ENCODE measurements at places on chromosomes 2 and 18.

DNA sequence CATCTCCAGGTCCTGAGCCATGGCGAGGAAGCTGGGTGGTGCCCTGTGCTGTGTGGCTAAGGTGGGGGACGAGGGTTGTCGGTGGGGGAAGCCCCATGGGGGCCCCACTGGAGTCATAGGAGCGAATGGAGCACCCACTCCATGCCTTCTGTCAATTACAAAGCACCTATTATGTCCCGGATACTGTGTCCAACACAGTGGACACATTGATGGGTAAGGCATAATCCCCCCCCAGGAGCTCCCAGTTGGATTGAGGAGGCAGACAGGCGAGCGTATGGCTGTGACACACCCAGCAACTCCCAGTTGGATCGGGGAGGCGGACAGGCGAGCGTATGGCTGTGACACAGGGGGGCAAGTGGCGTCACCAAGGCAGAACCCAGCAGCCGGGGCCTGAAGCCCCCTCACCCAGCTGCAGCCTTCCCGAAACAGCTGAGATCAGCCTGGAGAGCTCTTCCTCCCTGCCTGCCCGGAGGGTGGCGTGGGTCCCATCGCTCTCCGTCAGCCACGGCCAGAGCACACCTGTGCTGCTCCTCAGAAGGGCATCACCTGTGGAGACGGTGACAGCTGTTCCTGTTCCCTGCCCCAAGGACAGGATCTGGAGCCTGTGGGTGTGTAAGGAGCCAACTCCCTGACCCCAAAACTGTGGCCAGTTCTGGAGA, 69.6 kb downstream of the HPCAL1 start:
- no peak for DNase-seq

- no peak for DNase-seq
Measured at GRCh38 chr18:29250259-29250658, 1073.3 kb upstream of the CDH2 start.

DNA sequence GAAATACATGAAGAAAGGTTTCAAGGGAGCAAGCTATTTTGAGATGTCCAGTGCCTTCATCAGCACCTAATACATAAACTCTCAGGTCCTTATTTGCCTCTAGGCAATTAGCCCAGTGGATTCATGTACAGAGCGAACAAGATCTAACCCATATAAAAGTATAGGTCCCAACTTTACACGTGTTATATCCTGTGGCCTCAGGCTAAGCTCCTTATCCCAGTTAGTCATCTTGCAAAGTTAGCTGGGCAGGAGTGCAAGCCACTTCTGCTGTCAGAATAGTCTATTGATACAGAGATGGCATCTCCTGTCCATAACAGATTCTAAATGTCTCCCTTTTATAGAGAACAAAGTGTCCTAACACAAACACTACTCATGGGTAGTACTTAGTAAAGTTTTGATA, 203.9 kb upstream of the PIK3C3 start:
- DNase-seq: no peak

- no peak for DNase-seq
Measured at GRCh38 chr2:151843691-151844061, 15.5 kb upstream of the ARL5A start.

GRCh38 chr18:31490387-31490786, 7.6 kb upstream of the DSG2 start:
- no peak for DNase-seq

- DNase-seq: no peak
Measured at GRCh38 chr2:233064530-233065199, 4.5 kb downstream of the INPP5D start.

DNA sequence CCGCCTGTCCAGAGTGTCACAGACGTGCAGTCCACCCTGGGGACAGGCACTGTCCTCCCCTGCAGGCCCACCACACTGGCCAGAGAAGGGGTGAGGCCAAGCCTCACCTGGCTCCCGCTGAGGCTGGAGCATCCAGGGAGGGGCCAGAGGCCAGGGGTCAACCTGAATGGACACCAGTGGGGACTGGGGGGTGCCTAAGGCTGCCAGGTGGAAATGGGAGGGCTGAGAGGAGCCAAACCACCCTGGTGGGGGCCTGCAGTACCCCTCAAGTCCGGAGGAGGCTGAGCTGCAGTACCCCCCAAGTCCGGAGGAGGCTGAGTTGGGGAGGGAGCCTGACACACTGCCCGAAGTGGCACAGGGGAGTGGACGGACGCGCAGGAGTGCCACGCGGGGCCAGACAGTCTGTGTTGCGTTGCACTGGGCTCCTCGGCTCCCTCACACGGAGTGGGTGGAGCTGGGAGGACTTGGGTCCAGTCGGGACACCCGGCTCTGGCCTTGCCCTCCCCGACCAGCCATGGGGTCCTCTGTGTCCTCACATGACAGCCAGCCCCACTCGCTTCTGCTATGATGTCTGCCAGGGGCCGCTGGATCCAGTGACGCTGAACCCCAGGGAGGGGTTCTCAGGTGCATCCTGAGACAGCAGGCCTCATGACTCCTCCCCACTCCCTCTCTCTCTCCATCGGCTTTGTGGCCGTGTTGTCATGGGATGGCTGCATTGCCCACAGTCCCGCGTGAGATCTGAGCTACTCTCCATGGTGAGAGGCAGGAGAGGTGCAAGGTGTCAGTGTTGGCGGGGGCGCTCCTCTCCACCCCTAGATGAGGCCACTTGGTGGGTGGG, 22.3 kb upstream of the GPC1 start:
- no peak for DNase-seq

DNA sequence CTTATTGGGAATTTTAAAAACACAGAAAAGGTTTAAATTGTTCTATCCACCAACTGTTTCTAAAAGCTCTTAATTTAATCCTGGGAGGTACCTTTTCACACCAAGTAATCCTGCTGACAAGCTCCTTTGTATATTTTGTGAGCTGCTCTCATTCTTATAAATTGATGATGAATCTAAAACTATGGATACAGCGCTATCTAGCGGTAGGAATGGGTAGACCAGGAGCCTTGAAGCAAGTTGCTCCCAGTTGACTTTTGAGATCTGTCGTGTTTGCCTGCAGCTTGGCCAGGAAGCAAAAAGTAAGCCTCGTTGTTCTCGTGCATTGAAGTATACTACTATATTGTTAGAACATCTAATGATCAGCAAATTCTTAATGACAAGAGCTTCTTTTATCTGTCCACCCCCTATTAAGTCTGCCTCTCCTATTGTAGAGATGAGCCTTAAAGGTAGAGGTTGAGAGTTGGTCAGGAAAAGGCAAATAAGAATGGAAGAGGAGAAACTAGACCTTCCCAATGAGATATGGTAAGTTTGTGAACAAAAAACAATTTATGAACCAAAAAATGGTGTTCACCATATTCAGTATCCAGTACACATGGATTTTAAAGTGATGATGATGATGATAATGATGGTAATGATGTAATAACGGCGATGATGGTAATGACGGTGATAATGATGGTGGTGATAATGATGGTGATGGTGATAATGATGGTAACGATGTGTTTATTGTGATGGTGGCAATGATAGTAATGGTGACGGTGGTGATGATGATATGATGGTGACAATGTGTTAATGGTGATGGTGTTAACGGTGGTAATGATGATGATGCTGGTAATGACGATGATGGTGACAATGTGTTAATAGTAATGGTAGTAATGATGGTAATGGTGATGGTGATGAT, 212.1 kb upstream of the NCKAP5 start:
- DNase-seq: peak; percentile 74

GRCh38 chr18:24546307-24546706, 85.9 kb downstream of the HRH4 start:
- DNase-seq: no peak

- DNase-seq: peak; percentile 41
Measured at GRCh38 chr18:42174909-42175308, 219.9 kb downstream of the PIK3C3 start.

GRCh38 chr2:160557903-160558302, 64.3 kb upstream of the RBMS1 start:
- no peak for DNase-seq

DNA sequence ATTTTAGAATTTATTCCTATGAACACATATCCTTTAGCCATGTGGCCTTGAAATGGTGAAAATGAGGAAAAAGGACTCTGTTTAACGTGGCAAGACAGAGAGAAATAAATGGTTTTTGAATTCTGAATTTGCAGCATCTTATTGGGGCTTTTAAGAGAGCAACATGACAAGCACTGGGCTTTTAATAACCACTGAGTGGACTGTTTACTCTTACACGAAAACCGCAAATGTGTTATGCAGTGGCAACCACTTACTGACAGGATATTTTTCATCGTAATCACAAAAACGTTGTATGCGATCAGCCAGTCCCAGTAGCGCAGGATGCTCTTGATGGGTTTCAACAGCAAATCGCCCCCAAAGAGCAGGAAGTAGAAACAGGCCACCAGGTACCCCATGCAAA, 226.6 kb downstream of the NAPG start:
- no peak for DNase-seq

GRCh38 chr2:234980451-234981187, 28.8 kb downstream of the SH3BP4 start:
- DNase-seq: no peak

- DNase-seq: no peak
Measured at GRCh38 chr2:233456111-233456510, 101.8 kb downstream of the DGKD start.

DNA sequence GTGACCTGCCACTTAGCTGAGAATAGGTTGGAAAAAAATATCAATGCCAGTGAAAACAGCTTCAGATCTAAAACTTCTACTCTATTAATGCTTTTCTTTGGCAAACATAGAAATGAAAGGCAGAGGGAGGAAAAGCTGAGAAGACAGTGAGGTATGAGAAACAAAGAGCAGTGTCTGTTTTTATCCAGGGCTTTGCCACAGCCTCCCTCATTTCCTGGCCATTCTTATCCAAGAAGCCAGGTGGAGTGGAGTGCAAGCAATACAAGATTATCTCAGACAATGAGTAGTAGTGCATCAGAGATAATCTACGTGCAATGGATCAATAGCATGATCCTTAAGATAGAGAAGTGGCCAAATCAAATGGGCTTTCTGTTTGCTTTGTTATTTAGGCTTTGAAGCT, 808.7 kb upstream of the PIK3C3 start:
- DNase-seq: no peak

DNA sequence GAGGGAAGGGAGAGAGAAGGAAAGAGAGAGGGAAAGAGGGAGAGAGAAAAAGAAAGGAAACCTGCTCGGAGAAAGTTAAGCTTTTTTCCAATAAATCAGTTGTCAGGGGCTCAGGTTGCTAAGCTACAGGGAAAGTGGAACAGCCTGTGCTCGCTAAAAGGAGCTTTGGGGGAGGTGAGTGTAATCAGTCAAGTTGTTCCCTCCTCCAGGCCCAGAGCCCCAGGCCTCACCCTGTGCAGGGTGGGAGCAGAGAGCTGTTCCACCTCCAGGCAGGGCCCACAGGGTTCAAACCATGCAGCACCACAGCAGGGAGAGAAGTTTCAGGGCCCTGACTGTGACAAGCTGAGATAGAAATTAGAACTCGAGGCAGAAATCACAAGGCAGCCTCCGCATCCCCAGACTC, 56.4 kb upstream of the PPP1CB start:
- DNase-seq: peak; percentile 74

DNA sequence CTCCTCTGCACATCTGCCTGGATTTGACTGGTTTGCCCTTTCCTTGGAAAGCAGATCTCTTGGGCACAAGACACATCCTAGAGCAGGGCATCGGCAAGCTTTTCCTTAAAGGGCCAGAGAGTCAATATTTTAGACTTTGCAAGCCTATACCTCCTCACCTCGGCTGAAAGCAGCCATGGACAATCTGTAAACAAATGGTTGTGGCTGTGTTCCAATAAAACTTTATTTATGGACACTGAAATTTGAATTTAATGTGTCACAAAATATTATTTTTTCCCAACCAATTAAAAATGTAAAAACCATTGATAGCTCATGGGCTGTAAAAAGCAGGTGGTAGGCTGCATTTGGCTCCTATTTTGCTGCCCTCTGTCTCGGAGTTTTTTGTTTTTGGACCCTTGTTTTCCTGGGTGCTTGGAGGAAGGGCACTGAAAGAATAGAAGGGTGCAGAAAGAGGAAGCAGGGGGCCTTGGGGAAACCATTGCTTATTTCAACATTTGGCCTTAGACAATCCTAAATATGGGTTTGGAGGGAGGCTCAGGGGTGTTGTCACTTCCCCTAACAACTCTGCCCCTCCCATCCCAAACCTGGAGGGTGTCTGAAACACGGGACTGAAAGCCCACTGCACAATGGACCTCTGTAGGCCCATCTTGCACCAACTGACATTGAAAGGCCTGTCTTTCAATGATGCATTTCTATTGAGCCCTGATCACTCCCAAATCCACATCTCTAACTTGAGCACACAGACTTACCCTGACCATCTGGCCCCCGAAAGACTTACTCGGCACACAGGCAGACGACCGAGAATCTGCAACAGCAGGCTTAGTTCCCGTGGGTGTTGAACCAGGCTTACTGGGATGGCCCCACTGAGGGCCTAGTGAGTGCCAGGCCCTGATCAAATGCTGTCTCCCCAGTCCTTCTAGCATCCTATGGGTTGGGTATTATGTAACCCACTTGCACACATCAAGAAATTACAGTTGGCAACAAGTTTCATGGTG, 7.1 kb upstream of the ZFP36L2 start:
- no peak for DNase-seq

GRCh38 chr2:119775102-119775501, 15.4 kb downstream of the PTPN4 start:
- DNase-seq: no peak

GRCh38 chr2:41932241-41933045, 115.4 kb upstream of the PKDCC start:
- no peak for DNase-seq

DNA sequence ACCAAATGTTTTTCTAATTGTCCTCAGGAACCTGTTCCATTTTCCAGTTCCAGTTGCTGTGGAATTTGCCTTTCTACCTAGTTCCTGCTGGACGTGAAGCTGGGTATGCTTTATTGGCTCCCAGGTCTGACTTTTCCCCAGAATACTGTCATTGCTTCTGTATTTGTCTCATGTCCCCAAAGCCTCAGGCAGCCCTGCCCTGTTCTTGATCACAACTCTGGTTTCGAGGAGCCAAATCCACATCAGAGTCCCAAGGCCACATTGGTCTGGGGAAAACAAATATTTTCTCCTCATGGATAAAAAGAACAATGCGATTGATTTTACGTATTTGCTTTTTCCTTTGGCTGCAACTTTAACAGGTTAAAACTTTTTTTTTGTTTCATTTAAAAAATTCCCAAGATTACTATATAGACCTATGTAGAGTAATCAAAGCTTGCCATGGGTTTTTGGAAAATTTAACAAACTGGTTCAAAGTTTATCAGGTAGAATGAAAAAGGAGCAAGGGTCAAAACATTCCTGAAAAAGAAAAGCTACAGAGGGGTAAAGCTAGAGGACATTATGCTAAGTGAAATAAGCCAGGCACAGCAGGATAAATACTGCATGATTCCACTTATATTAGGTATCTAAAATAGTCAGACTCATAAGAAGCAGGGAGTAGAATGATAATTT, 85.2 kb downstream of the MDH1 start:
- DNase-seq: no peak

- DNase-seq: no peak
Measured at GRCh38 chr2:226799211-226799975, at the start of gene IRS1. Gene IRS1 (minus strand): TSS chr2:226799820. CDS start chr2:226798738, 1,082 bp downstream.

DNA sequence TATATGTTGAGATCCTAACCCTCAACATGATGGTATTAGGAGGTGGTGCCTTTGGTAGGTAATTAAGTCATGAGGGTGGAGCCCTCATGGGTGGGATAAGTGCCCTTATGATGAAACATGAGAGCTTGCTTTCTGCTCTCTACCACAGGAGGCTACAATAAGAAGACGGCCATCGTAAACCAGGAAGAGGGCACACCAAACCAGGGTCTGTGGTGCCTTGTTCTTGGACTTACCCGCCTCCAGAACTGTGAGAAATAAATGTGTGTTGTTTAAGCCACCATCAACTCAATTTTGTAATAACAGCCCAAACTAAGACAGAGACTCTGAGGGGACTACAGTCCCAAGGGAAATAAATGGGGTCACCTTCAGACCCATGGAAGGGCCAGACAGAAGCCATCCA, 52.3 kb downstream of the IRS1 start:
- no peak for DNase-seq
